Activated T-cell treated with anti-CD3 and anti-CD28 coated beads for 4 hours (primary cell): ENCODE measurements at places on chromosomes 7 and 10.

GRCh38 chr7:32221736-32222135 is 151.5 kb upstream of the PDE1C start:
- DNase-seq = no peak

DNA sequence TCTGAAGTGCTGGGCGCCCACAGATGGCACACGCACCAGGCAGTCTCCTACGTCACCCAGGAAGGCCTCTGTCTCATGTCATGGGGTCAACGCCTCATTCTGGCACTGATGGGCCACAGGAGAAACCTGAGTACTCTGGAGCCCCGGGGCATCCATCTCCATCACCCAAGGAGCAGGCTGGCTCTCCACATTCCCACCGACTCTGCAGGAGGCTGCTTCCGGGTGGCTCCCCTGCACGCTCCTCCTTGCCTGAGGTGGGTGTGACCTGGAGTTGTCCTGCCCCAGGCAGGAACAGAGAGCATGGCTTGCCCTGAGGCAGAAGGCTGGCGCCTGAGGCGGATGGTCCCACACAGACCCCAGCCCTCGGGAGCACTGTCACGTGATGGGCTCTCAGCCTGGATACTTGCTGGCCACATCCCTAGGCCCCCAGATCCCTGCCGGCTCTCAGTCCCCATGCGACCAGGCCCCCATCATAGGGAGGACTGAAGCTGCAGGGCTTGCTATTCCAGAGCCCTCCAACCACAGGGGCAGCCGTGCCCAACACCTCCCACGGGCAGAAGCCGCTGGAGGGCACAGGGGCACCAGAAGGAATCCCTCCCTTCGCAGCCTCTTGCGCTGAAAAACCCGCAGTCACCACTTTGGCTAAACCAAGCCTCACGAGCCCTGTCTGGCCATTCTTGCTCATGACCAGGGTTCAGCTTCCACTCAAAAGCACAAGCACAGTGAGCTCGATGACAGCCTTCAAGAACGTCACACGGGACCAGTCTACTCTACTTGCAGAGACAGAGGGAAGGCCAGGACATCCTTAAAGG is 80.7 kb downstream of the MAD1L1 start:
- no peak for DNase-seq

GRCh38 chr7:85074-85882 is 107.1 kb upstream of the FAM20C start:
- DNase-seq = no peak

GRCh38 chr7:1757601-1758000 is 87.5 kb downstream of the ELFN1 start:
- DNase-seq = no peak

DNA sequence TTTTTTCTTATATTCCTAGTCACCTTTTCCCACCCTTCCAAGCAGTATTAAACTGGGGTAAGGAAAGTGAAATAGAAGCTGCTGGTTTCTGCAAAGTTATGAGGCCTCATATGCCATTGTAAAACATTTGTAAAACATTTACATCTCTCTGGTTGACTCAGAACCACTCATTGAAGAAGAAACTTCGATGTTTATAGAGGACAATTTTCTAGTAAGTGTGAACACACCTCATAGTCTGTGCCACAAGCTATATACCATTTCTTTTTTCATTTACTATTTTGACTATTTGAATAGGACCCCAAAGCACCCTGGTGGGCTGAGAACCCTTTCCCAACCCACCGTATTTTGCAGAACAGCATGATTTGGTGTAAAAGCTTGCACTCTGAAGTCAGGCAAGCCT is 12.9 kb upstream of the ITGB1 start:
- no peak for DNase-seq

DNA sequence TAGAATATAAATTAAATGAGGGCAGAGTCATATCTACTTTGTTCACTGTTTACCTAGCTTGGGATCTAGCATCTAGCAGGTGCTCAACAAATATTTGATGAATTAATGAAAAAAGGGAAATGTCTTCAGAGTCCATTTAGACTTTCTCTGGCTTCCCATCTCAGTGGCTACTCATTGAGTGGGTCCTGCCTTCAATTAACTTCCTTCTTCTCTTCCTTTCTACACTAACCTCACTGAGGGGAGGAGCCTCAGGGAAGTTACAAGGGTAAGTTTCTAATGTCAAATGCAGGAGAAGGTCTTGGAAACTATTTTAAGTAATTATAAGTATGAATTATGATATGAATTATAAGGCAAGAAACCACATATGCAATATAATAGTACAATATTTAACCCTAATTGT is 28.2 kb upstream of the MPP7 start:
- no peak for DNase-seq

- no peak for DNase-seq
These were observed 90.2 kb upstream of the KLF6 start for GRCh38 chr10:3874990-3875841.

GRCh38 chr7:70028620-70029019 is 430.3 kb downstream of the AUTS2 start:
- no peak for DNase-seq

- no peak for DNase-seq
These were observed 107.8 kb downstream of the CUBN start for GRCh38 chr10:17021656-17022465.

DNA sequence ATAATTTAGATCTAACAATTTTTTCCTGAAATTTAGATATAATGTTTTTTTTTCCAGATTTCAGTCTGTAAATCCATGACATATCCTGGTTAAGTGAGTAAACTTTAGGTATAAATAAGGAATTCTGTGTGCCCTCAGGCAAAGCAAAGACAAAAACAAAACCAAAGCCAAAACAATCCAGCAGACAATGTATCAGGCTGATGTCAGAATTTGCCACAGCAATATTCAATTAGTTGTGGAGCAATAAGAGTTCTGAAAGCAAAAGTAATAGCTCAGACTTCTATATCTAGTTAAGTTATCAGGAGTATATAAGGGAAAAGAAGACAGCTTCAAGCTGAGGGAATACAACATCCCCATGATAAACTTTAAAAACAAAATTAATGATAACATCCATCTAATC is 82.0 kb downstream of the MKX start:
- no peak for DNase-seq

DNA sequence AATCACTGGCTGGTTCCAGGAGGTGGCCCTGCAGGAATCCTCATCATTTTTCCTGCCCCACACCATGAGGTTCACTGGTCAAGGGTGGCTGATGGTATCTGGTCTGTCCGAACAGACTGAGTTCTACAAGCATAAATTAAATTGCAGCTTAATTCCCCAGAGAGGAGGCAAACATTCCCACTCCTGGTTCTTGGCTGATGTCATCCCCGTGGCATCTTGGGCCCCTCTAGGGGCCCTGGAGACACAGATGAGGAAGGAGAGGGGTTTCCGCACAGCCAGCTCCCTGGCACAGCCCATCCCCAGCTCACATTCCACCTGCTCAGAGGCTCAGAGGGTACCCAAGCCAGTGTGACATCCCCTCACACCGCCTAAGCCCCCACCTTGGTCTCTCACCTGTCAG is 5.3 kb upstream of the KLRG2 start:
- no peak for DNase-seq

GRCh38 chr10:6048281-6049030 is 13.7 kb downstream of the IL2RA start:
- no peak for DNase-seq
